ENCODE measurements at places on chromosomes 12 and 14. TPM values are rescaled to one million over a fixed set of nuclear protein-coding genes. Genes with fewer than 3 reads are reported as not detected.

DNA sequence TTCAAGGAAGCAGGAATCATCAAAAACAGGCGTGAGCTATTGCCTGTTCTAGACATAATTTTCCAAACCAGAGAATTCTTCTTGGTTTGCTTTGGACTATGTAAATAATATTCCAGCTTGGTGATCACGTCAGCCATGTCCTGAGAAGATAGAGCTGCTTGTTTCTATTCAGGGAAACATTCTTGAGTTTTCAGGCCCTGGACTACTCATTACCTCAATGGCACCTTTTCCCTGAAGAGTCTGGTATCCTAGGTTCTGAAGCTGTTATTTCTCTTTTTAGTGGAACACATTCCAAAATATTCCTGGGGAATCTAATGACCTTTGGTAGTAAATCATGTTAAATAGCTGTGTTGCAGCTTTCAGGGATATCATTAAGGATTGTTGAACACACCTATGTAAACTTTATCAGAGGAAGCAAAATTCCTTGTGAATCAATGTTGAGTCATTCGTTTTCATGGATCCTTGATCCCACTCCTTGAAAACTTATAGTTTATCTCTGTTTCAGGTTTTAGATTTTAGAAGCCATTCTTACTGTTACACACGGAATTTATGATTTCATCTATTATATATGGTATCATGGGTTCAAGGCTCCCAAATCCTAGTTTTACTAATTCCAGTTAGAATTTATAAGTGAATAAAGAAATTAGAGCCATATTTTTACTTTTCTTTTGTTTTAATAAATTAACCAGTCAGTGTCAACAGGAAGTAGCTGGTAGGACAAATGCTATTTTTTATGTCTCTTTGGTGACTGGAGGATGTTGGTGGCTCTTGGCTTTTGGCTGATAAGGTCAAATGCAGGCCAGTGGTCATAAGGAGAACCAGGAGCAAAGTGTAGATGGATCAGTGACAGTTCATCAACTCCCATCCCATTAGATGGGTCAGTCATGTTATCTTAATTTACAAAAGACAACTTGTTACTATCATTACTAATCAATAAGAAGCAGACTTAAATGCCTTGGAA, 380.1 kb downstream of the ZFP36L1 start:
- DNase-seq = no peak

- no peak for DNase-seq
Observed at GRCh38 chr12:52061470-52062166, 8.2 kb upstream of the ATG101 start.

GRCh38 chr12:55922126-55922525, 5.6 kb downstream of the PYM1 start:
- DNase-seq = no peak

ADGRD1 gene
- 0.84 TPM for total RNA-seq

GRCh38 chr12:69687390-69687789, 11.7 kb downstream of the BEST3 start:
- DNase-seq = no peak

LGR5 gene
- not detected for total RNA-seq

All from activated CD4-positive, alpha-beta T cell treated with anti-CD3 and anti-CD28 coated beads, Interleukin-2, amount 10 ng/mL, durations not matched to agents 24 days and 14 days (primary cell).